ENCODE measurements at places on chromosomes 4 and X.

- DNase-seq, result no peak
Observed at GRCh38 chrX:41384051-41384705, 50.2 kb downstream of the DDX3X start.

GRCh38 chr4:61638591-61638990, 438.5 kb downstream of the ADGRL3 start:
- peak; percentile 11 for DNase-seq

DNA sequence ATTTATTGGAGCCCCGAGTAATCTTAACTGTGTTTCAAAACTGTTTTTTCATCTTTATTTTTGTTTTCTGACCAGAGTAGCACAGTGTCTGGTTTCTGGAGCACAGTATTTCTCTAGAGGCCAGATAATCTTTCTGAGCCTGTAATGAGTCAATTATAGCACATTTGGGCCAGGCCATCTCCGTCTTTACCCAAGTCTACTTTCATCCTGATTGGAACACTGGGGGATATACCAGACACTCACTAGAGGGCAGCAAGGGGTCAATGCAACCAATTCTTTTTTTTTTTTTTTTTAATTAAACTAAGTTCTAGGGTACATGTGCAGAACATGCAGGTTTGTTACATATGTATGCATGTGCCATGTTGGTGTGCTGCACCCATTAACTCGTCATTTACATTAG, 282.0 kb downstream of the ARHGAP24 start:
- DNase-seq, result no peak

DNA sequence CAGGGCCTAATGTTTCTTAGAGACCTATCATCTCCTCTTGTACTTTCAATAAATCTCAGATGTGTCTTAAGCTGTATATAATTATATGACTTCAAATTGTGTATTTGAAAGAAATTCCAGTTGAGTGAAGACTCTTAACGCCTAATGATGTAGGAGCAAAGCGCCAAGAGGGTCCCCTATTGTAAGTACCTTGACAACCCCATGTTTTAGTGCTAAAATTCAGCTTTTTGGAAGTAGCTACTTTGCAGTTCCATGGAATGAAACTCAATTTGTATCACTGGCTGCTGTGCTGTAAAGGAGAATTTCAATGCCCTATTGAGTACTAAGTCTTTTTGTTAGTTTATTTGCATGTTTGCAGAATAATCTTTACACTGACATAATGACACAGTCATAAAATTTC, 1826.6 kb upstream of the AGA start:
- DNase-seq, result no peak

GRCh38 chr4:52957220-52957686, 95.1 kb downstream of the RASL11B start:
- DNase-seq, result peak; percentile 93

DNA sequence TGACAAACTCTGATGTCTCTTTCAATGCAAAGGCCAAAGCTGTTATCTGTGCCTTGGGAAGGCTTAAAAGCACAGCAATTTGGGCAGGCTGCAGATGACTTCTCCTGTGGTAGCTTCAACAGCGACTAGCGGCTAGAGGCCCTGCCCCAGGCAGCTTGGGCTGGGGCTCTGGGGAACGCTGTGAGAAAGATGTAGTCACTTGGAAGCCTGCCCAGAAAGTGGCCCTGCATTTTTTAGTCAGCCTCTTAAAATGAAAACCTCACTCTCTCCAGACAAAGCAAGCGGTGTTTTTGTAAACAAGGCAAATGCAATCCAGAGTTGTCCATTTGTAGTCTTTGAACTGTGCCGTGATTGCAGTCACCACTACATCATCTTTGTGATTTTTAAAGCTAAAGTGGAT, 27.5 kb downstream of the PCYT1B start:
- peak; percentile 19 for DNase-seq

GRCh38 chr4:154254999-154255398, 236.6 kb downstream of the DCHS2 start:
- DNase-seq, result no peak

GRCh38 chrX:133983256-133983973, 2.0 kb downstream of the GPC3 start:
- DNase-seq, result no peak

- peak; percentile 18 for DNase-seq
Observed at GRCh38 chrX:3638280-3638873, 75.1 kb downstream of the PRKX start.

GRCh38 chr4:157115613-157116335, 39.8 kb downstream of the GLRB start:
- no peak for DNase-seq

GRCh38 chr4:95232358-95233156, 316.2 kb downstream of the UNC5C start:
- DNase-seq, result peak; percentile 22

DNA sequence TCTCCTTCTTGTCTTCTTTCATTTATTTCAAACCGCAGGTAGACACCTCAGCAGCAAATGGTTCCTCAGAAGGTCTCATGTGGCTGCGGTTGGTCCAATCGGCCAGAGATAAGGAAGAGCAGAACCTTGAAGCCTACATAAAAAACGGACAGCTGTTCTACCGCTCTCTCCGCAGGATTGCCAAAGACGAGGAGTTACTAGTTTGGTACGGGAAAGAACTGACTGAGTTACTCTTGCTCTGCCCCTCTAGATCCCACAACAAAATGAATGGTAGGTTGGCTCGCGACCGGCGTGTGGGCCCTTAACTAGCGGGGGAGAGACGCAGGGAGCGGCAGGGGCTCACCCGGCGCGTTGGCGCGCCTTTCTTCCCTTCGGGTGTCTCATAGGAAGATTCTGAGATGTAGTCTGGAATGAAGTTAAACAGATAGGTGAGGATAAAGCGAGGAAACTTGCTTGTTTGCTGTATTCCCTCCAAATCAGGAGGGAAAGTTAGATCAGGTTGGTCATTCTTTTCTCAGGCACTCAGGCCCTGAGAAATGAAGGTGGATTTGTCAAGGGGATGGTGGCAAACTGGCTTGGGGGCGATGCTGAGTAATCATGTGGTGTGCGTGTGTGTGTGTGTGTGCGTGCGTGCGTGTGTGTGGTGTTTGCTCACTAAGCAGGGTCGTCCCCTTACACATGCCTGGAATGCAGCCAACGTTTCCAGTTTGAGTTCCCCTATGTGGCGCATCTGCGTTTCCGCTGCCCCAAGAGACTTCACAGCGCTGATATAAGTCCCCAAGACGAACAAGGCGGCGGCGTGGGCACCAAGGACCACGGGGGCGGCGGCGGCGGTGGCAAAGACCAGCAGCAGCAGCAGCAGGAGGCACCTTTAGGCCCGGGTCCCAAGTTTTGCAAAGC, 4.2 kb downstream of the PRDM8 start:
- DNase-seq, result no peak

- no peak for DNase-seq
Observed at GRCh38 chr4:41541687-41542094, 3.7 kb downstream of the LIMCH1 start.

- no peak for DNase-seq
Observed at GRCh38 chr4:134636338-134637051, 434.9 kb upstream of the PABPC4L start.

- no peak for DNase-seq
Observed at GRCh38 chr4:84847978-84848377, 118.5 kb downstream of the WDFY3 start.

GRCh38 chrX:24805201-24805600, 111.5 kb downstream of the POLA1 start:
- DNase-seq, result no peak

DNA sequence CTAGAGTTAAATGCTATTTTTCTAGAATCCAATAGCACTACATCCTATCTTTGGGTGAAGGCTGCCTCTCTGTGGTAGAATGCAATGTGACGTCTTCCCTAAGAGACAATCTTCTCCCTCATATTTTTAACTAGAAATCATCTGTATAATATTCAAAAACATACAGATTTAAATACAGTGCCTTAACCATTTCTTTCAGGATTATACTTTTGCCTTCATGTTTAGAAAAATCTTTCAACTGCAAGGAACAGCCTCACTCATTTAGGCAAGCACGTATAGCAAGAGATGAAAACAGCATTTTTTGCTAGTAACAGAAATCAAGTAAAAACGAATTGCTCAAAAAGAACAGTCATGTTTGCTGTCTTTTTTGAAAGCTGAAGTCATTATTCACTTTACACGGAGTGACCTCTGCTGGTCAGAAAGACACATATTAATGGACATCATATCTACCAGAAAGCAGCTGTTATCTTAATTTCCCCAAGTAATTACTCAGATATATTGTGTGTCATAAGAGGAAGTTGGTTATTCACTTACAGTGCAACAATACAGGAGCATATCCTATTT, 422.3 kb downstream of the STPG2 start:
- DNase-seq, result peak; percentile 62

DNA sequence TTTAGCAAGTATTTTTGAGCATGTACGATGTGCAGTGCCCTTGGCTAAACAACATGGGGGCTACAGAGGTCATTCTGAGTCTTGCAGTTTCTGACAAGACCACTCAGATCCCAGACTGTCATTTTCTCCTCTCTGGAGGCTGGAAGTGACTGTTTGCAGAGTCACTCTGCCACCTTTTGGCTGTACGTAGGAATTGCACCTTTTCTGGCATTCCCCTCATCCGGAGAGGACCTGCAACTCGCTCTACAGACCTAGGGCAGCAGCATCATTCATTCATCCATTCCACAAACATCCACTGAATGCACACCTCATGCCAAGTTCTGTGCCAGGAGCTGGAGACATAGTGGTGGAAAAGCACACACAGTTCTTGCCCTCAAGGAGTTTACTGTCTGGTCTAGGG, 160.4 kb upstream of the GPR101 start:
- DNase-seq, result peak; percentile 35

GRCh38 chr4:110467400-110467799, 8.6 kb upstream of the ENPEP start:
- no peak for DNase-seq

DNA sequence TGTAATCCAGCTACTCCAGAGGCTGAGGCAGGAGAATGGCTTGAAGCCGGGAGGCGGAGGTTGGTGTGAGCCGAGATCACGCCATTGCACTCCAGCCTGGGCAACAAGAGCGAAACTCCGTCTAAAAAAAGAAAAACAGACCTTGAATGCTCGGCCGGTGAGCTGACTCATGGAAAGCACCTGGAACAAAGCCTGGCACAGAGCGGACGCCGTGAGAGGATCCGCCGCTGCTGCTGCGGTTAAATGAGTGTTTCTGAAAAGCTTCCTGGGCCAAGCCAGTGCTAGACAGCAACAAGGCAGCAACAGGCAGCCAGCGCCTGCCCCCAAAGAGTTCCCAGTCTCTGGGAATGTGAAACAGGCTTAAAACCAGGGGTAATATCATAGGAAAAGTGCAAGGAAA, 186.4 kb downstream of the AFAP1 start:
- no peak for DNase-seq

DNA sequence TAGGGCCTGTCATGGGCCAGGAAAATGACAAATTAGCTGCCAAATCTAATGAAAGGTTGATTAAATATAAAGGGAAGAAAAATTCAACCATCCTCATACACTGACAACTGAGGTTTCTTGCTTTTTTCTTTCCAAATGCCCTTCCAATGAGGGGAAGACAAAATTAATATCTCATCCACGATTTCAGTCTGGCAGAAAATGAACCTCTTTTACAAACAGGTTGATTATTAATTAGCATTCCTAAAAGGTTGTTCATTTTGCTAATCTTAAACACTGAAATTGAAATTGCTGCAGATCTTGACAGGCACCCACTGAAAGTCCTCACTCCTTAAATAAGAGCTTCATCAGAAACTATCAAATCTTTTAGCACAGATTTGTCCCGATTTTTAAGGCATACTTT, 45.5 kb downstream of the NPFFR2 start:
- no peak for DNase-seq
